Stimulated activated CD4-positive, alpha-beta T cell treated with anti-CD3 and anti-CD28 coated beads, TNF-alpha, amount 100 ng/mL, for 4 hours (primary cell): ENCODE measurements at places on chromosomes 7 and 10.

GRCh38 chr7:115516341-115516740, 514.2 kb downstream of the TFEC start:
- no peak for DNase-seq

DNA sequence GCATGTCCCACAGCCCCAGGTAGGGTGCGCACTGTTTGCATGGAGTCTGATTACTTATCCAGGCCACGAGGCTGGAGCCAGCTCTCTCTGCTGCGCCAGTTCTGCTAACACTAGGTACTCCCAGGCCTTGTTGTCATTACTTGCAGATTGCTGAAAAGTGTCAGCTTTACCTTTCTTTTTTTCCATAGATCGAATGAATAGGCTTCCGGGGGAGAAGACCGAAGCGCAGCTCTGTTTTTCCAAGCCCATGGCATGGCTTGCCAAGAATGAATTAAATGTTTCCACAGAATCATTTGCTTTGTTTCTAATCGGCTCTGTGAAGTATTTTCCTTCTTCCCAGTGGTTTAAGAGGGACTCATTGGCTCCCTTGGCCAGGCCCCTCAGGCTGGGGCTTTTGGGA, 285.8 kb downstream of the BMPER start:
- no peak for DNase-seq

- no peak for DNase-seq
Measured at GRCh38 chr7:128120116-128120515, 88.9 kb upstream of the LRRC4 start.

- no peak for DNase-seq
Measured at GRCh38 chr7:152876749-152877148, 117.2 kb downstream of the ACTR3B start.

GRCh38 chr10:126294451-126294850, 93.8 kb downstream of the ADAM12 start:
- no peak for DNase-seq
